Hypothalamus (tissue), 51 donors: ENCODE measurements at places on chromosomes 1 and 21.
A peak's percentile ranks its signal among the peaks of the same experiment; 100 is the strongest.

- no peak for DNase-seq
Measured at GRCh38 chr1:17586172-17586964, 46.9 kb downstream of the ARHGEF10L start.

DNA sequence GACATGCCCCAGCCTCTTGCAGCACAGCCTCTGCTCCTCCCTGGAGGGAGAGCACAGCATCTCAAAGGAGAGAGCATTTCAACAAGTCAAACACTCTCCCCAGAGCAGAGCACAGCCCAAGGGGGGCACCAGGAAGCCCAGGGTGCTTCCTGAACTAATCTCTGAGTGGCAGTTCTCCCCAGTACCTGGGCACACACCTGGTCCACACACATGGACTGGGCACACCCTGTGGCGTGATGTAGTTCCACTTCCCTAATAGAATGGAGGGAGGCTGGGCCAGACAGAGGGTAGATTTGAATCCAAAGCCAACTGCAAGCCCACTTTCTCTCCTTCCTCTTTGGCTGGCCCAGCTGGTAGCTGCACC lies 55.5 kb downstream of the CD46 start:
- no peak for DNase-seq

DNA sequence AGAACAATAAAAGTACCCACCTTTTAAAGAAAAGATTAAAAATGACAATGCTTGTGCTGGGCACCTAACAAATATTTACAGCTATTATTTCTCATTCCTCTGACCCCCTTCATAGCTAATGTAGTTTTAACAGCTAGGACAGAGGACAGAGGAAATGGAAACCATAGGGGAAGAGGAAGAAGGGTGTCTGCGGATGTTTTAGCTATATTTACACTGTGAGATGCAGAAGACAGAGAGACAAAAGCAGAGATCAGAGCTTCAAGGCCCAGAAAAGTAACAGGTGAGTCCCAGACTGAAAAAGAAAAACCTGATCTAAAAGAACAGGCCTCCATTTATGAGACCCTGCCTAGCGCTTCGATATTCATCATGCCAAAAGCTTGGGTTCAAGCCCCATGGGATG lies 72.0 kb downstream of the ZNF281 start:
- no peak for DNase-seq

DNA sequence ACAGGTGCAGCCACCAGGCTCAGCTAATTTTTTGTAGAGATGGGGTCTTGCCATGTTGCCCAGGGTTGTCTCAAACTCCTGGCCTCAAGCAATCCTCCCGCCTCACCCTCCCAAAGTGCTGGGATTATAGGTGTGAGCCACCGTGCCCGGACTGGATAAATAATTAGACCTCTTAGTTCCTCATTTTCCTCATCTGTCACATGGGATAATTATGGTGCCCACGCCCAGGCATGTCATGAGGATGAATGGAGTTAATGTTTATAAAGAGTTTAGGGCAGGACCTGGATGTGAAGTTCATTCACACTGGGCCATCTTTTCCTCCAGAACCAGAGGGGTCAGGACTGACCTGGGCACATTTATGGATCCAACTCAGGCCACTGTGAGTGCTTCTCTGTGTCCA lies 23.7 kb downstream of the PADI3 start:
- no peak for DNase-seq

- no peak for DNase-seq
Measured at GRCh38 chr1:38073534-38074301, 27.1 kb upstream of the POU3F1 start.

DNA sequence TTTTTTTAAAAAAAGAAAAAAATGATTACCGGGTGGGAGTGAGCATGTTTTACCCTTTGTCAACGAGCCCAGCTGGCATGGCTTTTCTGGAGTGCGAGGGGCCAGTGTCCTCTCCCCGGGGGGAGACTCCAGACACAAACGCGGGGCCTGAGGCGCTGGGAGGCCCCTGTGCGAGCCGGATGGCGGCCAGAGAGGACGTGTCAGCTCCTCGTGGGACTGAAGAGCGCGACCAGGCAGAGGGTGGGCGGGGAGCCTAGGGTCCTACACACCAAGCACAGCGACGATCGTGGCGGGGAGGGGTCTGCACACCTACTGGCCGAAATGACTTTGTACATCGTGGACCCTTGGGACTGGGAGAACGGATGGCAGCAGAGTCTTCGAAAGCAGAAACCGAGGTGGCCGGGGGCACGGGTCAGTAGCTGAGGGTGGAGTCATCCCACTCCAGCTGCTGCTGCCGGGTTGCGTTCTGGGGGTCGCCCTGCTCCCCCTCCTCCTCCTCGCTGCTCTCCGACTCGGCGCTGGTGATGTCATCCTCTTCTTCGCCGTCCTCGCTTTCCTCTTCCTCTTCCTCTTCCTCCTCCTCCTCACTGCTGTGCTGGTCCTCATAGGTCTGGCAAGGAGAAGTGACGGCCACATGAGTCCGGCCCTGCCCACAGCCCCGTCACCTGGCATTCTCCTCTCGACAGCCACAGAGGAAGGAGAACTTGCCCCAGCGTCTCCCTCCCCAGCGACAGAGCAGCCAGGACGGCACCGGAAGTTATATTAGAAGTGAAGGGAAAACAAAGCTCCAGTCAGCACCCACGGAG lies 78.8 kb downstream of the PIK3CD start:
- no peak for DNase-seq

- DNase-seq: no peak
Measured at GRCh38 chr1:237146241-237146640, 104.3 kb downstream of the RYR2 start.

DNA sequence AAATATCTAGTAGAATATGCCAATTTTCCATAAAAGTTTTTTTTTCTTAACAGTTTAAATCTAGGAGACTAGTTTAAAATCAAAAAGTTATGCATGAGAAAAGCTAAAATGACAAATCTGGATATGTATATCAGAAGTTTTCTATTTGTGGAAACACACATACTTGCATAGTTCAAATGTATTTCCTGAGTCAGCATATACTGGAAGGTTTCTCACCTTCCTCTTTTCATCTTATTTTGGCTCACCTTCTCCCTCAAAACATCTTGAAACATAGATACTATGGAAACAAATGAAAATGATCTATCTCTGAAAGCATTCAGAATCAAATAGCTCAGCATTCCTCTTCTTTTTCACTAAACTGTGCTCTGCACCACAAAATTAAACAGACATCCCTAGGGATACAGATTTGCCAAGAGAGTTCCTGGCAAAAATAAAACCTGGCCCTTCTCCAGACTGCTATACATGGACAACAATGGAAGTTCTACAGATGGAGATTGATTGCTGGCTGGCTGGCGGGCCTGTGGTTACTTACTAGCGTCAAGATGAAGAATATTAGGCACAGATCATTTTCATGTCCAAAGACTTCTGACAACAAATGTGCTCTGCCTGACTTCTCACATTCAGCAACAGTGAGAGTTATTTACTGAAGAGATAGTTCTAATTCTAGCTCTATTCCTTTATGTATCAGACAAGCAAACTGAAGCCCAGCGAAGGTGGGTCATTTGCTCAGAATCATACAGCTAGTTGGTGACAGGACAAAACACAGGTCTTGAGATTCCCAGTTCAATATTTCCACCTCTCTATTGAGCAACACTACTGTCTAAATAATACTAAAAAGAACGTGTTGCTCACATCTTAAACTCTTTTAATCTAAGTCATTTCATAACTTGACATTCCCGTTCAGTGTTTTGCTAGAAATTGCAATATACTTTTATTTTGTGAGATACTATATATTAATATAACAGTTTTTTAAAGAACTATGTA lies 26.6 kb downstream of the DIPK1A start:
- DNase-seq: peak; percentile 31

- no peak for DNase-seq
Measured at GRCh38 chr1:208241512-208241911, 2.7 kb downstream of the PLXNA2 start.

DNA sequence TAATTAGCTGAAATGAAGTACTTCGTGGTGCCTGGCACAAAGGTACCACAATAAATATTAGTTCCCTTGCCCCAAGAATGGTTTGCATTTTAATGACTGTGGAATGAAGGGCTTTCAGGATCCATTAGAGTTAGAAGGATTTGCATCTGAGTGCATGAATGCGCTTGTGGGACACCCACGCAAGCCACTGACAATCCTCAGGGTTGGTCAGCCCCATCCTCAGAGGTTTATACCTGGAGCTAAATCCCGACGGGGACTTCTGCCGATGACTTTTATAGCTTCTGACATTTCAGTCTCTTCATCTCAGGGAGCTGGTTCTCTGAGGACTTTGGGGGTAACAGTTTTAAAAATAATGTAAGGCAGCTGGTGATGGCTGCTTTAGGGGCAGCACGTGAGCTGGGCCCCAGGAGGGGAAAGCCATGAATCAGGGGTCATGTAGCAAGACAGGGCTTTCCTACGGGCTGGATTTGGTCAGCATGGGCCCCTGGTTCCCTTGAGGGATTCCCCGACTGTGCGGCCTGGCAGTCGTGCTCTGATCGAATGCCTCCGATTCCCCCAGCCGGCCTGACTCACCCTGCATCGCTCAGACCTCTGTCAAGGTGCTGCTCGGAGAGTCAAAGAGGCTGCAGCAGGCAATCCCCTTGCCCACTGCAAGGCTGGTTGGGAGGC lies 20.8 kb upstream of the IL10 start:
- DNase-seq: no peak

DNA sequence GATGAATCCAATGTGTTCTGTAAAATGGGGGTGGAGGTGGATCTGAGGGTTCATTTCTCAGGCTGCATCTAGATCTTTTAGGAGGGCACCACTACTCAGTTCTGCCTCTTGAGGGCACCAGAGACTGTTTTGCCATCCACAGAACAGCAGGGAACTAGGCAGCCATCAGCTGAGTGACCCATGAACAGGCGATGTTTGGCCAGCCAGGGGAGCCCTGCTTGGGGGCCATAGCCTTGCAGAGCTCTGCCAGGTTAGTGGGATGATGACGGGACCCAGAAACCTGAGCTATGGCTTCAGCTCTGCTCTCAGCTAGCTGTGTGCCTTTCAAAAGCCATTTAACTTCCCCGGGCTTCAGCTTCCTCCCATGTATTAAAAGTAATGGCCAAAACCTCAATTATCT lies 13.4 kb upstream of the NOS1AP start:
- peak; percentile 64 for DNase-seq

DNA sequence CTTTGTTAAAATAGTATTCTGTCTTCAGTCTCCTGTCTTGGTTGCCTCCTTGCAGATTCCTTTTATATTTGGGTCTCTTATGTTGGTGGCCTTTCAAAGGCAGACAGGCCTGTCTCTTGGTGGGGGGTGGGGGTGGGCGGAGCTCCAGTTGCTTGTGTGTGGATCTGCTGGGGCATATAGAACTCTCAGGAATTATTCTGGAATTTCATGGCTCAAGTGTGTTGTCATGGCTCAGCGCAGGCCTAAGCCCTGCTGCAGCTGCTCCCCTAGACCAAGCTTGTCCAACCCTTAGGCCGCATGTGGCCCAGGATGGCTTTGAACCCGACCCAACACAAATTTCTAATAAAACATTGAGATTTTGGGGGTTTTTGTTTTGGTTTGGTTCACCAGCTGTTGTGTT lies 8.0 kb downstream of the C1orf35 start:
- no peak for DNase-seq

DNA sequence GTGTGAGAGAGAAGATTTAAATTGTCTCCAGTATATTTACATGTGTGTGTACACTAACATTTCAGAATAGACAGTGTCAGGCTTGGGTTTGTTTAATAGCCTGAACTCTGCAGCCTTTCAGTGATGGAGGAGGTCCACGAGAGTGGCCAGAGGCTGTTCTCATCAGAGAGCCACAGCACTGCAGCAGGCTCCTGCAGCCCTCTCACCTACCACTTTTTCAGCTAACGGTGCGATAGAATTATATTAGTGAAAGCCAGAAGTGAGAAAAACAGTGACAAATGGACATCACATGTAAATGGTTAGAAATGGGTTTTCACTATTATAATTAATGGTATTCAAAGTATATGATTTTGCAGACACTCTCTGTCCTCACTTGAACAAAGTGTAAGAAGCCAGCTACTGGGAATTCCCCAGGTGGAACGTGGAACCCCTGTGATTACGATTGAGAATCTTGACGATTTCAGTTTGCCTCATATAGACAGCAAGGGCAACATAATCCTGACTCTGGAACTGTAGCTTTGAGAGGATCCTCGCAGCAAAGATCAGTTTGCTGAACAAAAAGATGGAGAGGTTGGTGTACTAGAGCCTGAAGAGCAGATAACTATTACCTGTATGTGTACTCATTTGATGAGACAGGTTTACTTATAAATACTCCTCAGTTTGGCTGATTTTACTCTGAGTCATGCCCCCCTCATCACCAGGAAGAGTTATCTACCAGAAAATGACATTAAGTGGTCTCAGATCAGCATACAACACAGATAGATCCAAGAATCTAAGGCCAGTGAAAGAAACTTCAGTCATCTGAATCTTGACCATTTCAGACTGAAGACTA lies 31.4 kb downstream of the IFI16 start:
- DNase-seq: no peak

DNA sequence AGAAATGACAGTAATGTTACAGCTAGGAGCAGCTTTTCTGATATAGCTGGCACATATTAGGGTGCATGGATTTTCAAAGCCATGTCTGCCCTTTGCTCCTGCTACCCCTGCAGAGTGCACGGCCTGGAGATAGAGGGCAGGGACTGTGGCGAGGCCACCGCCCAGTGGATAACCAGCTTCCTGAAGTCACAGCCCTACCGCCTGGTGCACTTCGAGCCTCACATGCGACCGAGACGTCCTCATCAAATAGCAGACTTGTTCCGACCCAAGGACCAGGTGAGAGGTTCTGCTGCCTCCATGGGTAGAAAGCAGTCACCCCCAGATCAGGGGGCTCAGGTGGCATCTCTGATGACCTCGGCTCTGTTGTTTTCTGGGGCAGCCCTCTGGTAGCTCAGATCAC lies 9.8 kb downstream of the MTARC1 start:
- DNase-seq: no peak

GRCh38 chr1:56061824-56062223 lies 517.5 kb downstream of the PLPP3 start:
- DNase-seq: no peak

- DNase-seq: no peak
Measured at GRCh38 chr1:66397192-66397591, 136.8 kb upstream of the SGIP1 start.

- no peak for DNase-seq
Measured at GRCh38 chr1:234118911-234119310, 214.4 kb downstream of the SLC35F3 start.

- DNase-seq: no peak
Measured at GRCh38 chr1:156439777-156440183, 60.8 kb downstream of the MEF2D start.

DNA sequence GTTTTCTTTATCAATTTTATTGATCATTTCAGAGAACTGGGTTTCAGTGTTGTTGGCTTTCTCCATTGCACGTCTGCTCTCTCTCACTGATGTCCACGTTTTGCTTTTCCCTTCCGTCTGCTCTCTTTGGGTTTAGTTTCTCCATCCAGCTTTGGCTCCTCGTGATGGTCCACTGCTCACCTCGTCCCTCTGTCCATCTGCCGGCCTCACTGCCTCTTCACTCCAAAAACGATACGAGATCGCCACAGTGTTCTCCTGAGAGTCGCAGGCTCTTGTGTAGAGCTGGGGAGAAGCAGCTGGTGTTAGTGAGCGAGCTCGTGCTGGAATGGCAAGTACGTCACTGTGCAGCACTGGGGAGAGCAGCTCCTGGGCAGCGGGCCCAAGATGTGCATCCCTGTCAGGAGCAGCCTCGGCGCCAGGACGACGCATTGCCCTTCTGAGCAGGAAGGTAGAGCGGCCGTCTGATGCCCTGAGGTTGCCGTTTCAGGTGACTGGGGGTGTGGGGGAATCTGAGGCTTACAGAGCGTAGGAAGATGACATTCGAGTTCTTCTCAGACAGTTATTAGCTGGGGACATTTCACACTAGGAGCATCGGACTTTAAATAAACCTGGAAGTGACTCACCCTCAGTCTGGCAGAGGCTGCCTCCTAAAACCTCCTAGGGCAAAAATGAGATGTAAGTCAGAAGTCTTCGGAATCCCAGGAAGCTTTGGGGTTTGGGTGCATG lies 31.4 kb upstream of the PCBP3 start:
- DNase-seq: no peak

GRCh38 chr1:39427374-39427773 lies 64.1 kb upstream of the BMP8A start:
- no peak for DNase-seq
